ENCODE measurements at places on chromosomes 1 and 21.
A peak's percentile ranks its signal among the peaks of the same experiment; 100 is the strongest.

DNA sequence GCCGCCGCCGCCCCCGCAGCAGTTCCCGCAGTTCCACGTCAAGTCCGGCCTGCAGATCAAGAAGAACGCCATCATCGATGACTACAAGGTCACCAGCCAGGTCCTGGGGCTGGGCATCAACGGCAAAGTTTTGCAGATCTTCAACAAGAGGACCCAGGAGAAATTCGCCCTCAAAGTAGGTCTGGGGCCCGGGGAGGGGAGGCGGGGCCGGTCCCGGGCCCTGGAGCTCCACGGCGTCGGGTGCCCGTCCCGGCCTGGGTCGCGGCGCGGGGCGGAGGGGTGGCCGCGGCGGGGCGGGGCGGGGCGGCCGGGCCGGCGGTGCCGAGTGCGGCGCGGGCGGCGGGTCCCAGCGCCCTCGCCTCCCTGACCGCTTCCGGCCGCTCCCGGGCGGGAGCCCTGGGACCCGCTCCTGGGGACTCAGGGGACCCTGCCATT is 646 bp downstream of the MAPKAPK2 start:
- DNase-seq = peak; percentile 51

GRCh38 chr1:222285526-222285925 is 262.4 kb downstream of the HHIPL2 start:
- DNase-seq = no peak

DNA sequence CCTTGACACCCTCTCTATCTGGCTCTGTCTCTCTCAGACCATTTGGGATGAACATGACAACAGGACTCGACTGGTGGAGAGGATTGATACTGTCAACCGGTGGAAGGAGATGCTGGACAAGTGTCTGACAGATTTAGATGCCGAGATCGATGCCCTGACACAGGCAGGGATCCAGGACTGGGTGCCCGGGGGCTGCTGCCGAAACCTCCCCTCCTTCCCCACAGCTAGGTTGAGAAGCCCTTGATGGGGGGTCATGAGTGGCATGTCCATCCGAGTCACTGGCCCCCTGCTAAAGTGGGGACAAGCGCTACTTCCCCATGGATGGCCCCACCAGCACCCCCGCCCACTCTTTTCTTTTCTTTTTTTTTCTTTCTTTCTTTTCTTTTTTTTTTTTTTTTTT is 1.2 kb downstream of the TEKT2 start:
- DNase-seq = no peak

GRCh38 chr1:198244772-198245171 is 88.0 kb downstream of the NEK7 start:
- no peak for DNase-seq

GRCh38 chr1:232274236-232274855 is 355.6 kb downstream of the SIPA1L2 start:
- DNase-seq = no peak

DNA sequence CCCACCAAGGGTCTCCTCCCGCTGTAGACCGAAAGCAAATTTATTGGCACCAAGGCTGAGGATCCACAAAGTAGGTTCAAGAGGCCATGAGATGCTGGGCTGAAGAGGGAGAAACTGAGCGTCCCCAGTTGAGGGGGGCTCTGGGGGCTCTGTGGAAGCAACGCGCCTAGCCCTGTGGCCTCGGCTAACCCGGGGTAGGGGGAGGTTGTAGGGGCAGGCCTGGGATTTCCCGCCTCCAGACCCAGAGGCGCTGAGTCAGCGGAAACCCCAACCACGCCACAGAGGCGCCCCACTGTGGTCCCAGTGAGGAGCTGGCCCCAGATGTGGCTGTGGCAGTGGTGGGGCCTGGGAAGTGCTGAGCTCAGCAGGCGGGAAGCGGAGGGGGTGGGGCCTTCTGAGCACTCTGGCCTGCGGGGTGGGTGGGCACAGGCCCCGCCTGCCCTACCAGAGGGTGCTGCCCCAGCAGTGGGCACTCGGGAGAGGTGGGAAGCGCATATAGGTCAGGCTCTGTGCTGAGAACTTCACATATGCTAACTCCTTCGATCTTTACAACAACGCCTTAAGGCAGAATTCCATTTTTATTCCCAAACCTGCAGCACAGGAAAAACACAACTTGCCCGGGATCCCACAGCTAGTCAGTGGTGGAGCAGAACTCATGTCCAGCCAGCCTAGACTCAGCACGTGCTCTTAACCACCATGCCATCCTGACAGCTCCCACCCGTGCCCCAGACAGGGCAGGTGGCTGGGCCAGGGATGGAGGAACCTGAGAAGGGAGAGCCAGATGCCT is 1.5 kb upstream of the COL16A1 start:
- DNase-seq = no peak

- no peak for DNase-seq
Measured at GRCh38 chr1:62882201-62883104, 98.5 kb downstream of the ATG4C start.

GRCh38 chr1:245938046-245938435 is 569.0 kb downstream of the SMYD3 start:
- no peak for DNase-seq

GRCh38 chr1:67535474-67535873 is 105.3 kb upstream of the SERBP1 start:
- peak; percentile 80 for DNase-seq

- DNase-seq = no peak
Measured at GRCh38 chr1:209600541-209600940, 17.0 kb downstream of the CAMK1G start.

- no peak for DNase-seq
Measured at GRCh38 chr1:154154534-154155191, at the start of gene NUP210L. TSS of gene NUP210L (minus strand) at chr1:154155073.

GRCh38 chr1:9253004-9253403 is 18.4 kb downstream of the H6PD start:
- DNase-seq = no peak

GRCh38 chr21:23531444-23531843 is 2075.8 kb downstream of the MRPL39 start:
- no peak for DNase-seq

- DNase-seq = no peak
Measured at GRCh38 chr1:159864262-159864661, 1.8 kb upstream of the VSIG8 start.

DNA sequence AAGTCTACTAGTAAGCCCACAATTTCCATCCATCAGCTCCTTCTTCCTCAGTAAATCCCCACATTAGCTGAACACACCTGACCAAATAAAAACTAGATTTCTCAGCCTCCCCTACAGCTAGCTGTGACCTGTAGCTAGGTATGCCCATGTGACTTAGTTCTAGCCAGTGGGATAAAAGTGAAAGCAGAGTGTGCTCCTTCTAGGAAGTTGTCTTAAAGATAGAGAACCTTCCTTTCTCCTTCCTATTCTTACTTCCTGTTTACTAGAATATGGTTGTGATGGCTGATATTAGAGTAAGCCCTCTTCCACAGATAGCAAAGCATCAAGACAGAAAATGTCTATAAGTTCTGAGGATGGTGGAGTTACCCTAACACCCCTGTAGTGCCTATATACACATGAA is 67.0 kb downstream of the PIK3R3 start:
- no peak for DNase-seq

DNA sequence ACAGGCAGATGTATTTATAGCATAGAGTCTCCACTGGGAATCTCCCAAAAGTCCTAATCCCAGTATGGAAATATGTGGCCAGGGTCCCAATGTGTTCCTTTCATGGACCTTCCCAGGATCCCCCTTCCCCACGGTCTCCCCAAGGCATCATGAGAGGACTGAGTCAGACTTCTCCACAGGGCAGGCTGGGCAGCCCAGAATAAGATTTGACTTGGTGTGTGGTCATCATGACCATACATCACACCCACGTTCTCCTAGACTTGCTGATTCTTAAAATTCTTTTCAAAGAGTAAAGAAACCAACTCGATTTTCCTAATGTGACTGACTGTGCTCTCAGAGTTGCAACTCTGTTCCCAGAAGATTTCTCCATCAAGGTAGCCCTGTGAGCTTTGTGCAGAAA is 93.9 kb upstream of the CD34 start:
- DNase-seq = no peak

- DNase-seq = no peak
Measured at GRCh38 chr1:12464045-12464461, 154.0 kb downstream of the DHRS3 start.

All from Caco-2 (cell line).